ENCODE measurements at places on chromosomes 4 and X.

- peak; percentile 31 for DNase-seq
These were observed 82.0 kb upstream of the CLDN34 start for GRCh38 chrX:9885150-9885549.

DNA sequence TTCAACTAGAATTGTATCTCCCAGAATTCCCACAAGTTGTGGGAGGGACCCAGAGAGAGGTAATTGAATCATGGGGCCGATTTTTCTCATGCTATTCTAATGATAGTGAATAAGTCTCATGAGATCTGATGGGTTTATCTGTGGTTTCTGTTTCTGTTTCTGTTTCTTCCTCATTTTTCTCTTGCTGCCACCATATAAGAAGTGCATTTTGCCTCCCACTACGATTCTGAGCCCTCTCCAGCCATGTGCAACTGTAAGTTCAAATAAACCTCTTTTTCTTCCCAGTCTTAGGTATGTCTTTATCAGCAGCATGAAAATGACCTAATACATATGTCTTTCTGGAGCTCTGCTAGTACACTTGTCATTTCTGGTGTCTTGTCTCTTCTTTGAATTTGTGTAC, 22.1 kb upstream of the OR13H1 start:
- DNase-seq = no peak

- no peak for DNase-seq
These were observed 147.7 kb downstream of the DCK start for GRCh38 chr4:71141125-71141524.

- DNase-seq = no peak
These were observed 119.3 kb upstream of the STS start for GRCh38 chrX:7028246-7028645.

DNA sequence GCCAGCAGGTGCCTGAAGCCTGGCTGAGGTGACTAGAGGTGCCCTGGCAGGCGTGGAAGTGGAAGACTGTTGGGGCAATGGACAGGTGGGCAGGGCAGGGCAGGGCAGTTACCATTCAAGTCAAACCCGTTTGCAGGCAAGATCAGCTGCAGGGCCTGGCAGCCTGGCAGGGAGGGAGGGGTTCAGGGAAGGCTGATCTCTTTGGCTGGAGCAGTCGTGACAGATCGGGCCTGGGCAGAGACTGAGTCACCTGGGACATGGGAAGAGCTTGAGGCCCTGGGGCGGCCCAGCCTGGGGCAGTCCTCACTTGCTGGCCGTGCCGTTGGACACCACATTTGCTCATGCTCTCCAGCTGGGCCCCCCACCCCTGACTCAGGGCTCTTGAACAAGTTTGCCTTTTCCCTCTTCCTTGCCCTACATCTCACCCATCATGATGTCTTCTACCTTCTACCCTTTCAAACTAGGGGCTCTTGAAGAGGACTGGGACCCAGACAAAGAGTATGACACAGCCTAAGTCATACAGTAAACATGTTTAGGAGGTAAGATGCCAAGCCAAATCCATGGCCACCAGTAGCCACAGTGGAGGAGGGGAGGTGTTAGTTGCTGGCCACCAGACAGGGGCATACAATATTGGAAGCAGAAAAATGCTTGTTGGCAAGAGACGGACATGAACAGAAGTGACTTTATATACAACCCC, 2.0 kb upstream of the ZNF185 start:
- peak; percentile 36 for DNase-seq

DNA sequence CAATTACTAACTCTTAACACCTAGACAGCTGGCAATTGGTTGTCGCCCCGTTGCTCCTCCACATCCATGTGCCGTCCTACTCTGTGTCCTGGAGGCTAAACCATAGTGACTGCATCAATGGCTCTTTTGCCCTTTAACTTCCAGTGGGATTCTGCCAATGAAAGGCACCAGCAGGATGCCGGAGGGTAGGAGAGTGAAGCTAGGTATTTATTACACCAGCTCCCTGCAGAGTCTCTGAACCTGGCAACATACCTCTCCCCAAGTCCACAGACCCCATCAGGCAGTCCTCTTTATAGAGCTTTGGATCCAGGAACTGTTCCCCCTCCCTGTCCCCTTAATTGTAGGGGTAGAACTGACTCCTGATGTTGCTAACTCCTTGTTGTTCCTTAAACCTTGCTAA, 426.8 kb downstream of the HNRNPD start:
- DNase-seq = no peak

Measured in renal cortical epithelial cell (primary cell).